T follicular helper cell (primary cell): ENCODE measurements at places on chromosomes 16 and 17.

DNA sequence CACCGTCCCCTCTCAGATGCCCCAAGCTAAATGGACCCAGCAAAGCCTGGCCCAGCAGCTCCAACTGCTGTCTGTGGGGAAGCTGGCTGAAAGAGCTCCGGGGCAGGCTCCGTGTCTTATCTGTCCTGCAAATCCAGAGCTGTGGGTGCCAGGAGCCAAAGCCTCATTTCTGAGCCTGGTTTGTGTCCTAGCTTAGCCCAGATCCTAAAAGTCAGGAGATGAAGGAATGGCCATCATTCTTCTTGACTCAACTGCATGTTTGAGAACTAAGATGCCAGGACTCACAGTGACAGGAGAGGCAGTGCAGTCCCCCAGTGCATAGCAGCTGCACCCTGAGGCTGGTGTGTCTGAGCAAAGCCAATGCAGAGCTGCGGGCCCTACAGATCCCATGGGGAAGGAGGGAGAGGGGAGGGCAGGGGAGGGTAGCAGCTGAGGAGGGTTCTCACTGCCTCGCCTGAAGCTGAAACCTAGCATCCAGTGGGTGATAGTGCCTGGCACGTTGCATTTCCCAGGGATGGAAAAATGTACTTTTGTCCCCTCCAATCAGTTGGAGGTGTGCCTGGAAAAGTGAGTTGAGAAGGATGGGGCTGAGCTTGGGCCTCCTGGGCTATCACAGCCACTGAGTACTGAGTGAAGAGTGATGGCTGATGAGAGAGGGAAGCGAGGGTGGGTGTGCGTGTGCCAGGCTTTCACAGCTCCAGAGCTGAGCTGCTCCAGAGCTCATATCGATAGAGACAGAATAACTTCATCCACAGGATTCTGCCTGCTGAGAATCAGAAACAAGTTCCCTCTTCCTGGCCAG lies 24.5 kb upstream of the CD300E start:
- DNase-seq: no peak

DNA sequence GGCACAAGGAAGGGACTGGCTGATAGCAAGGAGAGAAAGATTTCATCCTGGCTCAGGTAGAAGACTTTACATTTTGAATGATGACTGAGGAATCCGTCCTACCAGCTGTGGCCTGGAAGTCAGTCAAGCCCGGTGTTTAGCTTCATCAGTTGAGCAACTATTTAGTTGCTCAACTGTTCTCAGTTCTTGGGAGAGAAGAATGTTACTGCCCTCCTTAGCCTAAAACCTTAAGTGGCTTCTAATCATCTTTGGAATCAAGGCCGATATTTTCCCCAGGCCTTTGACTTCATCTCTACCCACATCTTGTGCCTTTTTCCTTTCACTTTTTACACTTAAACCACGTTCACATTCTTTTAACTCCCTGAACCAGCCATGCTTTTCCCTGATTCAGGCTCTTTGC lies 17.3 kb upstream of the RBL2 start:
- no peak for DNase-seq

GRCh38 chr17:27461192-27461859 lies 5.1 kb downstream of the KSR1 start:
- no peak for DNase-seq

DNA sequence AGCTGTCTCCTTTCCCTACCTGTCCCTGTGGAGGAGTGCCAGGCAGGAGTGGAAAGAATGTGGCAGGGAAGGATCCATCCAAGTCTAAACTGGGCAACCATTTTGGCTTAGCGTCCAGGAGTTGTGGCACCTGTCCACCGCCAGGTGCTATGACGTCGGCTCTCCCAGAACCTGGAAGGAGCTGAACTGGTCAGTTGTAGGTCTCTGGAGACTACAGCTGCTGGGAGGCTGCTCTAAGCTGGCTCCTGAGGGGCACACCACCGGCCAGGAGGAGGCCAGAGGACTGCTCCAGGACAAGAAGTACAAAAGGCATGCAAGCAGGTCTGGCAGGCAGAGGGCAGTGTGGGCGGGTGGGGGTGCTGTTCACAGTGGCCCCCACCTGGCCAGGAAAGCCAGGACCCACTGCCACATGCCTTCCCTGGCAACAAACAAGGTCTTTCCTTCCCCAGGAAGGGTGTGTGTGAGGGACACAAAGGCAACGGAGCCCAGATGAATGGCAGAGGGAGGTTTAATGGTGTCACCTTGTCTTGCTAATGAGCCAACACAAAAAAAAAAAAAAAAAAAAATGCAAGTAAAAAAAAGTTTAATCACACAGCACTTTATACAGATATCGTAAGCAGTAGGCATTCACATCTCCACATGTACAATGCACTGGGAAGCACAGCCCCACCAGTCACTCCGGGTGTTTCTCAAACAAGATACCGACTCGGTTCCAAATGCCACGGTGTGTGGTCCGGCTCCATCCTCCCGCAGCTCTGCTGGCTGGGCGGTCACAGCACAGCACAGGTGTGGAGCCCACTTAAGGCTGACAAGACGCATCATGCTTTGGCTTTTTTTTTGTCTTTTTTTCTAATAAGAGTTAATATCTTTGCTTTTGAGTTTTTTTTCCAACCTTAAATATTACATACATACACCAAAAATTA lies 4.8 kb downstream of the SPHK1 start:
- DNase-seq: no peak

DNA sequence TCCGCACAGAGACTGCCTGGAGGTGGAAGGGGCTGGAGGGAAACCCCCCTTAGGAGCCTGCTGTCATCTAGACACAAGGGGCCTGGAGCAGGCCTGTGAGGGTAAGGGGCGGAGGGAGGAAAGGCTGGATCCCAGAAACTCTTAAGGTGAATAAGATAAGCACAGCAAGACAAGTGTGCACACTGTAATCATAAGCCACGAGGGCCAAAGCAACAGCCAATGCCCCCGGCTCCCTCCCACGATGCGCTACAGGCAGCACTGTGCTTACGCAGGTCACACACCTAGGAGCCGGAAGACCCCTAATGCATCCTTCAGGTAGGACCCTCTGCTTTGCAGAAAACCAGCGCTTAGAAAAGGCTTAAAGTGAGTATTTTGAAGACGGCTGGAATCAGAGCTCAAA lies 24.6 kb downstream of the ZFHX3 start:
- no peak for DNase-seq

DNA sequence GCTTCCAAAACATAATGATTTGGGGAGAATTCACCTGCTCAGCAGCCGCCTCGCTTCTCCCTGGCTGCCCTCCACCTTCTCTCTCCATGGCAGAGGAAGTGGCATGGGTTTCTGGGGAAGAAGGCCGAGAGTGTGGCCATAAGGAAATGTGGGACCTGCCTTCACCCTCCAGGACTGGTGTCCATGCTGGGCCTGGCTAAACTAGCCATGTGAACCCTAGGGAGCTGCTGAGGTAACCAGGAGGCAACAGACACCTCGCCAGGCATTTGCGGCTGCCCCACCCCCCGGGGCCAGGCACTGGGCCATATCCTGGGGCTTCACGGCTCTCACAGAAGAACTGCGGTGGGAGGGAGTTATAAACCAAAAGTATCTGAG lies 9.9 kb upstream of the CMTM4 start:
- DNase-seq: no peak
